ENCODE measurements at places on chromosomes 12 and 14.

GRCh38 chr12:23927907-23928306 lies 21.6 kb downstream of the SOX5 start:
- DNase-seq = no peak

- DNase-seq = peak; percentile 23
These were observed 11.6 kb upstream of the SMCO2 start for GRCh38 chr12:27434673-27435565.

- DNase-seq = no peak
These were observed 18.8 kb downstream of the CLMN start for GRCh38 chr14:95300697-95301526.

- no peak for DNase-seq
These were observed 349.8 kb downstream of the ZFP36L1 start for GRCh38 chr14:68442828-68443629.

GRCh38 chr14:104141621-104142091 lies 3.3 kb downstream of the KIF26A start:
- DNase-seq = no peak

DNA sequence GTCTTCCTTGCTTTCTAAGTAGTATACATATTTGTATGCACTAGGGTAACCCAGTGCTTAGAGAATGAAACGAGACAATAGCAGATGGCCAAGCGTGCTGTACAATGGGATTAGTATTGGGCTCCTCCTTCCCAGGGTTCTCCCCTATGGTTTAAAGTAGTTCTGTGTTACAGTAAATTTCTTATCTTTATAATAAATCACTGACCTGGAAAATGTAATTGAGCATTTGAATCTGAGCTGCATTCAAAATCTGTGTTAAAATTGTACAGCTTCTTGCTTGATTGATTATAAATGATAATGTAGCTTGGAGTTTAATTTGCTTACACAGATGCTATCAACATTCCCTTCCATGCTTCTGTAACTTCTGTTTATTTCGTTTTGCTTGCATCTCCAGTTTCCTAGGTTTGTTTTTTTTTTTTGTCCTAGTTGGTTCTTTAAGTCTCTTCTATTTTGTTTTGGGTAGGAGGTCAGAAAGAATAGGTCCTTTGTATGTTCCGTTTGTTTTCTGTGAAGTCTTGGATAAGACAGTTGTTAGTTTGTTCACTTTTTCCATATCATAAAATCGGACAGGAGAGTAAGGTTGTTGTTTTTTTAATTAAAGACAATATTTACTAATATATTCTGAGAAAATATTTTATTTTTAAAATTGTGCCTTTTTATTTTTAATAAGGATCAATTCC lies 171.2 kb downstream of the ERC1 start:
- DNase-seq = no peak

- DNase-seq = no peak
These were observed 17.1 kb downstream of the PLCZ1 start for GRCh38 chr12:18720690-18721089.

GRCh38 chr12:128009108-128009507 lies 257.9 kb upstream of the TMEM132C start:
- DNase-seq = no peak

- no peak for DNase-seq
These were observed 4.1 kb upstream of the RERG start for GRCh38 chr12:15225136-15225862.

Measured in erythroblast (primary cell).